ENCODE measurements at places on chromosomes 3 and 15.

DNA sequence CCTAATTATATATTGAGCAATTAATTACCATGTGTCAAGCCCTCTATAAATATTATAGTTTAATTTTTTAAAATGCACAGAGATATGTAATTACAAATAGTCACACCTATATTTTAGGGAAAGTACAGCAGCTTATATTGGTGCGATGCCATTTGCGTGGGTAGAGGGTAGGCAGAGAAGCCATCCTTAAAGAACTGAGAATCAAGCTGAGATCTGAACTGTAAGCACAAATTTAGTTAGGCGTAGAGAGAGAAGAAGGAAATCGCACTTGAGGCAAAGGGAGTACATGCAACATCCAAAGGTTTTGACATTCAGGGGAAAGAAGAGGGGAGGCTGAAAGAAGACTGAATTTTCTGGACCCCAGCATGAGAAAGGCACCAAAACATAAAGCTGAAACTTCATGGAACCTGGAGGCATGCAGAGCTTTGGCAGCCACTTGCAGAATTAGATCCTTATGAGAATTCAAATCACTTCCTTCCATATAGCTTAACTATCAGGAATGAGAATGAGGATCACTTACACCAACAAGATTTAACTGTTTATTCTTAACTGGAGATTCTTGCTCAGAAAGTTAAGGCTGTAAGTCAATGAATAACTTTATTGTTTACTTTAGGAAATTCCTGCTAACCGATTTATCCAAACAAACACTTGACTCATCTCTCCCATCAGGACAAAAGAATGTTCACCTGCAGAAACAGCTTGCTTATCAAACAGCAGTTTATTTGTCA lies 114.3 kb downstream of the TGFBR2 start:
- DNase-seq = no peak

GRCh38 chr3:138325990-138326389 lies 3.7 kb downstream of the NME9 start:
- no peak for DNase-seq

DNA sequence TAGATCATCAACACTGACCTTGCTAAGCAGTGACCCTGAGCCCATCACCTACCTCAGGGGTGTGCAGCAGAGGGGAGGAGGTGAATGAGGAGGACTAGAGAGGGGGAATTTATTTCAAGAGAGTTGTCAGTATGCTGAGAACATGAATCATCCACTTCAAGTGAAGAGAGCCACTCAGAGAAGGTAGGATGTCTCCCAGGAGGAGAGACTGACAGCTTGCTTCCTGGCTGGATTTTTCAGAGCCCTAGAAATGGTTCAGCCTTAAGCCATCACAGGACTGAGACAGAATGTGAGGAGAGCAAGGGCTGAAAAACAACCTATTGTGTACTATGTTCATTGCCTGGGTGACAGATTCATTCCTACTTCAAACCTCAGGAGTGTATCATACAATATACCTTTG lies 34.8 kb downstream of the CCNL1 start:
- DNase-seq = no peak

DNA sequence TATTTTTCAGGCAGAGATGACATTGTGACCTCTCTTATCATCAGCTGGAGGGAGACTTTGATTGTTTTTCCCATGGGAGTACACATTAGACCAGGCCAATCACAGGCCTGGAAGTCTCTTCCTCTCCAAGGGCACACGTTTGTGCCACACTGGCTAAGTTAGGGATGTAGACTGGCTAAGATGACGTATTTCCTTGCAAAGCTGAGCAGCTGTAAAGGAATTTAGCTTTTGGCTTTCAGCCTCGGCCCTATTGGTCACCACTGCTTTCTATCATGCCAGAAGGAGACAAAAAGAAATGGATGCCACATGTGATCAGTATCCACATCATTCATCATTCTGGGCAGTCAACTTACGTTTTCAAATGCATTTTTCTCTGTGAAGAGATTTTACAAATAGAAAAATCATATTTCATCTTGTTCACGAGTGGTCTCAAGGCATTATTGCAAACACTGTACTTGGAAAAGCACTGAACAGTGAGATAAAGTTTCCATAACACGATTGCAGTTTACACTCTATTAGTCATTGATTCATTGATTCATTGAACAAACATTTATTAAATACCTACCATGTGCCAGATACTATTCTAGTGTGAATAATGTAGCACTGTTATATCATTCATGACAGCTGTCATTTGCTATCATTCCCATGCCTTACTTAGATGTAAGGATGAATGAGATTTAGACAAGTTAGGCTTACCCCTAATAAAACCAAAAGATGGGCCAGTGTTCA lies 27.0 kb upstream of the RNF7 start:
- no peak for DNase-seq

DNA sequence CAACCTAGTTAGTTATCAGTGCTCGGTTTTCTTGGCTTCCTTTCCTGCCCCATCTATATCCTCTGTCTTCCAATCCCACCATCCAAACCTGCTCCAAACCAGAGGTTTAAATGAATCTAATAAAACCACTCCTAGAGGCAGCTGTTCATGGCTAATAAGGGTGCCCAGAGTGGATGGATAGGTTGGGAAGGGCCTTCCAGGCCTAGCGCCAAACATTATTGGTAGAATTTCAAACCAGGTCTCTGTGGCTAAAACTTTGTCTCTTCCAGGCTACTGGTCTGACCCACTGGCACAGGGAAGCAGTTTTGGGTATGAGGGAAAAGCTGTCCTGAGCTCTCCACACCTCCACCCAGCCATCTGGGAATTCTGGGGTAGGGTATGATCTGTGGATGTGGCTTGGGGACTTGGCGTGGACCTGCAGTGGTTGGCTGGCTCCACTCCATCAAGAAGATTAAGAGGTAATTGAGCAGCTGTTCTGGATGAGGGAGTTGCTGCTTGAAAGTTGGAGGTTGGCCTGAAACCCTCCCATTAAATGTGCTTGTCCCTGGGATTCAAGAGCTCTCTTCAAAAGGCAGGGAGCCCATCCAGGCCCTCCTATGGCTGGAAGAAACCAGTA lies 29.3 kb upstream of the INSYN1 start:
- DNase-seq = no peak

DNA sequence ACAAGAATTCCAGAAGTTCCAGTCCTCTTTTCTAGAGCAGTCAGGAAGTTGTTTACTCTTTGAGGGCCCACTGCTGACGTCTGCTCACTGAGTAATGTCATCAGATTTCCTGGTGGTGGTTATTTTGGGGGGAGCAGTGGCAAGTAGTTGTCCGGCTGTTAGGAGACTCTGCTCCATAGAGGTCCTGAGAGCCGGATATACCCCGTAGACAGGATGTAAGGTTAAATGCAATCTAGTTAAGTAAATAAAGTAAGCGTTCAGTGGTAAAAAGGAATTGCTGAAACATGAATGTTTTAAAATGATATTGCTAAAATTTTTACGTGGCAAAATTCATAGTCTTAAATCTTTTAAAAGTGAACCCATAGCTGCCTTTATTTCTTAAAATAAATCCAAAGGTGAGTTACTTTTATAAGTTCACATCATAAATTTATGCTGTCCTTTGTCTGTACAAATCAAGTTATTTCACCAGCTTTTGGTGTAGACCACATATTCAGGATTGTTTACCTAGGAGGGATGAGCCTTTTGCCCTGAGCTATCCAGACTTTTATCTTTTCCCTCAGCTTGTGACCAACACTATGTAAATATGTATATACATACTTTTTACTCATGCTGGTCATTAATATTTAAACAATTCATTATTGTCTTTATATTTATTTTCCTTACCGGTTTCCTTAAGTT lies 65.8 kb downstream of the PDE8A start:
- no peak for DNase-seq

DNA sequence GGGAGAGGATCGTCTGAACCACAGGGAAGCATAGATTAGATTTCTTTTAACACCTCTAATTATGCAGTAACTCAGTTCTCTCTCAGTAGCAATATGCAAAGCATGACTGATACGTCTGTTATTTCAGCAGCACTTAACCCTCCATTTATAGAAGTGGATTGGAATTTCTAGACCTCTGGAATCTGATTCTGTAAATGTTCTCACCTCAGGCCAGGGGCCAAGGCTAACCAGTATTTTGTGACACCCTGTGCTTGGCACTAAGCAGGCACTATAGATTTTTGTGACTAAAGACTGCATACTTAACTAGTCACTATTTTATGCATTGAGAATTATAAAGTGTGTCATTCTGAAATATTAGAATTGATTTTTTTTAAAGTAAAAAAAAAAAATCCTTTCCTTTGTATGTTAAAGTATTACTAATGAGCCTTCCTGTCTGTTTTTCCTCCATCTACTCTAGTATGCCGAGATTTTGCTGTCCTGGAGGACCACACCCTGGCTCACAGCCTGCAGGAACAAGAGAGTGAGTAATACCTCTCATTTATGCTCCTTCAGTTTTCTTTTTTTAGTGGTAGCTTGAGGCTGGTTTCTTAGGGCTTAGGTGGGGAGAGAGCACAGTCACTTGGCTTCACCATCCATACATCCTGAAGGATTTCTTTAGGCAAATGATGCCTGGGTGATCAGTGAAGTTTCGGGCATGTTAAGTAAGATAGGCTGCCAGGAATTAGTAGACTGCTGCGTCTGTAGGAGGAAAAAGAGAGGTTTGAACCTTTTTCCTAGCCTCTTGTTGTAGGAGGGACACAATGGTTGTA lies 26.5 kb upstream of the UTS2B start:
- DNase-seq = no peak

- no peak for DNase-seq
Measured at GRCh38 chr3:89098964-89099585, 8.3 kb upstream of the EPHA3 start.

GRCh38 chr15:87528873-87529272 lies 727.7 kb downstream of the NTRK3 start:
- DNase-seq = no peak

DNA sequence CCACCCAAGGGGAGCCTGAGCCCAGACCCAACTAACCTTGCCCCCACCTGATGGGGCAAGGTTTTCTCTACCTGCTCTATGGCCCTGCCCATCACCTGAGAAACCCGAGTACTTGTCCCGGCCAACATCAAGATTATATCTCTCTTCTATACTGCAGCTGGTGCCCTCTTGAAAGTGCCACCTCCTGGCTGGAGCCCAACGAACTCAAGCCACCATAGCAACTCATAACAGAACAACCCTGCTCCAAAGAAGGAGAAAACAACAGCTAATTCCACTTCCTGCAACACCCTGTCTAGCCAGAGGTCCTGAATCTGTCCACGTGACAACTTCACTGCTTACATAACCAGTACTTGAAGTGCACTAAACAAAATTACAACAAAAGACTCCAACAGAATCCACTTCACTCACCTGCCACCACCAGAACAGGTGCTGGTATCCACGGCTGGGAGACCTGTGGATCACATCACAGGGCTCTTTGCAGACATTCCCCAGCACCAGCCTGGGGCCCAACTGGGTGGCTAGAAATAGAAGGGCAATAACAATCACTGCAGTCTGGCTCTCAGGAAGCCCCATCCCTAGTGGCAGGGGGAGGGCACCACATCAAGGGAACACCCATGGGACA lies 49.2 kb downstream of the PIERCE2 start:
- DNase-seq = no peak

- DNase-seq = no peak
Measured at GRCh38 chr15:70585707-70586034, 177.7 kb downstream of the UACA start.

DNA sequence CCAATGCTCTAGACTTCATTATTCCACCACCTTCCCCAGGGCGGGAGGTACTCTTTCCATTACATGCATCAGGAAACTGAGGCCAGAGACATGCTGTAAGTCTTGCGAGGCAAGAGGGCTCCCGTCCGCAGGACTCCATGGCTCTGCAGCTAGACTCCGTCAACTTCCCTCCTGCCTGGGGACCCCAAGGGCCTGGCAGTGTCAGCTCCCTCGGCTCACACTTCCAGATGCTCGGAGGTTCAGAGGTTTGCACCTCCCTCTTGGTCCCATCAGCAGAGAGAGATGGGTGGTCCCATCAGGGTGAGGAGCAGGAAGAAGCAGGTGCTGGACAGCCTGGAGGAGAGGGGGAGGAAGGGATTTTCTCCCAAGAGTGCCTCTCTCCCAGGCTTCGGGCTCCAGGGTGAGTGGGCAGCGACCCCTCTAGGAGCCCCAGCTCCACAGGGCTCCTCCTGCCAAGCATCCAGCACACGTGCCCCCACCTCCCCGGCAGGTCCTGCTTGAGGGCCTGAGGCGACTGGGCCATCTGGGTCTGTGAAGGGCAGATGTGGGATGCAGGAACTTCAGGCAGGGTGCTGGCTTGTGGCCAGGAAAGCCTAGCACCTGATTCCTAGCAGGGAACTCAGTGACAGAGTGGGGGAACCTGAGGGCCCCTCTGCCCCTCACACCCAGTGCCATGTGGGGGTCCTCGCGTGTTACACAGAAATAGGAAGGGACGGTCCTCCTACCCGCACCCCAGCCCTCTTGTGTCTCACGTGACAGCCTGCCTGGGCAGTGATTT lies 9.3 kb downstream of the PAK6 start:
- DNase-seq = no peak

GRCh38 chr3:184176377-184177330 lies 2.0 kb downstream of the AP2M1 start:
- DNase-seq = no peak

DNA sequence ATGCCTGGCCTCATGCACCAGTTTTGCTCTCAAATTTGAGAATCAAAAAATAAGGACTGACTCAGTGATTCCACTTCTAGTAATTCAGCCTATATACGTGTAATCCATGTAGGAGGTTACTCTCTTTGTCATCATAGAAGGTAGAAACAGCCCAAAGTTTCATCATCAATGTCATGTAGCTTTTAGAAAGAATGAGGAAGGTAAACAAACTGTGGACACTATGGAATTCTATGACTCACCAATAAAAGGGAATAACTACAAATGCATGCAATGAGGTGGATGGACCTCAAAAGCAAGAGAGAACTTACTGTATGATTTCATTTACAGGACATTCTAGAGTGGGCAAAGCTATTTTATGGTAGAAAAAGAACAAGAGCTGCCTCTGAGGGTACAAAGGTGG lies 93.2 kb upstream of the LRIG1 start:
- DNase-seq = no peak

DNA sequence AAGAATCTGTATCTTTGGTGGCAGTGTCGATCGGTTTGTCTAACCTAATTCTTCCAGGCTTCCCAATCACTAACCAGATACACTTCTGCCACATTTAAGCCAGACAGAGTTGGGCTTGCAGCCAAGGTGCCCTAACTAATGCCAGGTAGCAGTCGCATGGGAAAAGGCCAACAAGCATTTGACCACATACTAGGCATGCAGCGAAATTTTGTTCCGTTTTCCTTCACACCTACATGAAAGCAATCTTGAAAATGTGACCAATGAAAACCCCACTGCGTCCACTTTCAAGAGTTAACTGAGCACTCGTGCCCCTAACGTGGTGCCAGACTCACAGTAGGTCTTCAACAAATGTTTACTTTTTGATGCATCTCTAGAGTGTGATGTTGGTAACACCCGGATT lies 192.2 kb upstream of the TPM1 start:
- no peak for DNase-seq

DNA sequence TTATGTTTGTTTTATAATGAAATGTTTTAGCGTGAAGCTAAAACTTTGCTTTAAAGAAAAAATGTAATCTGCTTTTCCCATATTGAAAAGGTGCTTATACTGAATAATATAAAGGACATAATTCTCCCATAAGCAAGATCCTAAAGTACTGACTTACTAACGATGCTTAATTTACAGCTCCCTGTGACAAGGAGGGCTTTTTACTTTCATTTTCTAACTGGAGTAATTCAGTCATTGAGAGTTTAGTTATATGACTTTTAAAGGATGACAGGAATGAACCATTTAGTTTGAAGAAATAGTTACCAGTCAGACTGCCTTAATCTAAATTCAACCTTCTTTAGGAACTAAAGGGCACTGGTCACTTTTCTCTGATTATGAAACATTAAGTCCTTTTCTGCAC lies 19.3 kb upstream of the ZPLD1 start:
- no peak for DNase-seq

All from stimulated activated CD8-positive, alpha-beta memory T cell treated with anti-CD3 and anti-CD28 coated beads, Interleukin-15, amount 100 ng/mL, for 4 hours (primary cell).